ENCODE measurements at places on chromosomes 5 and 9.

DNA sequence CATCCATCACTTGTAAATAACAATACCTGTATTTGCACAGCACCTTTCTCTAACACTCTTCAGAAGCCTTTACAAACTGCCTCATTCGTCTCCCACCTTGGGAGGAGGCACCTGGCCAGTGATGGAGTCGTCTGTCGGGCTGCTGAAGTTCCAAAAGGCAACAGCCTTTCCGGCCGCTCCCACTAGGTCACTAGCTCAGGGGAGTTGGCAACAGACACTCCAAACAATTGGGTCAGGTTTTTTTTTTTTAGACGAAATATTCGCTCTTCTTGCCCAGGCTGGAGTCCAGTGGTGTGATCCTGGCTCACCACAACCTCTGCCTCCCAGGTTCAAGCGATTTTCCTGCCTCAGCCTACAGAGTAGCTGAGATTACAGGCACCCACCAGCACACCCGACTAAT, 4.0 kb downstream of the DAP start:
- DNase-seq: no peak

GRCh38 chr5:72137826-72138409, 30.6 kb downstream of the MAP1B start:
- no peak for DNase-seq

- no peak for DNase-seq
Measured at GRCh38 chr9:35615981-35616680, 2.1 kb downstream of the CD72 start.

GRCh38 chr9:108855529-108855886, 278 bp downstream of the ACTL7B start:
- DNase-seq: no peak

DNA sequence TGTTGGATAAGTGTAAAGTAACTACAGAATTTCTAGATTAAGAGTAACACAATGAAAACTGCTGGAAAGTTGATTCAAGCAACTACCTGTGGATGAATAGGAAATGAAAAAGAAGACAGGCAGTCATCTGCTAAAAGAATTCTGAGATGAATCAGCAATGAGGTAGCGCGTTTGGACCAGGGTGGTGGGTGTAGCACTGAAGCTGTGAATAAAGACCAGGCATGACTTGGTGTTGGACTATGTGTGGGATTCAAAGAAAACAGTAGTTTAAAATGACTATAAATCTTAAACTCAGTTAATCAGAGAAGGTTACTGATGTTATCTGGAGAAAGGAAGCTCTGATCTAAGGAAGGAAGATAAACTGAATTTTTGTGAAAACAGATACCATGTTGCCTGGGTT, 159.8 kb downstream of the FBN2 start:
- DNase-seq: no peak

Data from activated effector memory CD4-positive, alpha-beta T cell treated with Interleukin-2 at 50 U/mL for 16 hours (primary cell).